ENCODE measurements at places on chromosomes 3 and 15.

- H3K4me1 ChIP-seq: no peaks in the 10 kb centered on the region
- no peaks in the 10 kb centered on the region for H3K36me3 ChIP-seq
- no peaks in the 10 kb centered on the region for H3K27me3 ChIP-seq
- H3K4me3 ChIP-seq: no peak overlapping the region
- DNase-seq: no peak
Observed at GRCh38 chr3:153096731-153097131, 65.3 kb upstream of the RAP2B start.

DNA sequence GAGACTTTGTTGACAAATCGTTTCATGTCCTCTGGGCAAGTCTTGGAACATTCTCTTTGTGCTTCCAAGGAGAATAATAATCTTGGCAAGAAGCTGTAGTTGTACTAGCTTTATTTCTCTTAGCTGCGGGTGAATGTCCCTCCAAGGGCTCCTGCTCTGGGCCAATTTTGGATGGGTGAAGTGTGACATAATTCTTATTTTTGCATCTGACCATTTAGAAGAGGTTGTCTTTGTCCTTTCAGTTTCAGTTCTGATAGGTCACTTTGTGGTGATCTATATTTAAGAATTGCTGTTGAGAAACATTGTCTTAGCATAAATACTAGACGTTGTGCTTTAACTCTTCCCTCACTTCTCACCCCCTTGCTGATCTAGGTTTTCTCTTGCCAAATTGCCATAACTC lies 164.8 kb upstream of the RORA start:
- peak; percentile 37 for DNase-seq
- no peak overlapping the region for H3K4me3 ChIP-seq
- H3K27me3 ChIP-seq: no peaks in the 10 kb centered on the region
- no peak overlapping the region for H3K27ac ChIP-seq
- no peaks in the 10 kb centered on the region for H3K36me3 ChIP-seq

GRCh38 chr15:65902373-65902772 lies 33.1 kb downstream of the RAB11A start:
- no peaks in the 10 kb centered on the region for H3K36me3 ChIP-seq
- no peaks in the 10 kb centered on the region for H3K4me1 ChIP-seq

GRCh38 chr3:13513051-13513912 lies 33.2 kb downstream of the HDAC11 start:
- no peaks in the 10 kb centered on the region for H3K36me3 ChIP-seq
- H3K4me3 ChIP-seq: no peak overlapping the region
- DNase-seq: peak; percentile 34
- H3K27me3 ChIP-seq: no peaks in the 10 kb centered on the region

- no peaks in the 10 kb centered on the region for H3K27me3 ChIP-seq
- no peaks in the 10 kb centered on the region for H3K4me1 ChIP-seq
Observed at GRCh38 chr3:187848401-187848800, 103.1 kb upstream of the BCL6 start.

GRCh38 chr15:73773428-73773827 lies 20.3 kb upstream of the INSYN1 start:
- DNase-seq: no peak
- H3K27ac ChIP-seq: no peak overlapping the region
- H3K4me3 ChIP-seq: no peak overlapping the region
- peaks cover 12% of the 10 kb centered on the region for H3K27me3 ChIP-seq

- H3K4me1 ChIP-seq: no peaks in the 10 kb centered on the region
- peak; percentile 2 for DNase-seq
- H3K27me3 ChIP-seq: no peaks in the 10 kb centered on the region
- no peak overlapping the region for H3K4me3 ChIP-seq
- H3K27ac ChIP-seq: peak overlapping the region; percentile 13
Observed at GRCh38 chr15:55334371-55334770, 15.3 kb downstream of the PIGB start.

GRCh38 chr15:47897525-47897924 lies 180.2 kb downstream of the SEMA6D start:
- no peaks in the 10 kb centered on the region for H3K4me1 ChIP-seq
- no peaks in the 10 kb centered on the region for H3K36me3 ChIP-seq
- no peak overlapping the region for H3K4me3 ChIP-seq
- no peak overlapping the region for H3K27ac ChIP-seq
- DNase-seq: no peak

DNA sequence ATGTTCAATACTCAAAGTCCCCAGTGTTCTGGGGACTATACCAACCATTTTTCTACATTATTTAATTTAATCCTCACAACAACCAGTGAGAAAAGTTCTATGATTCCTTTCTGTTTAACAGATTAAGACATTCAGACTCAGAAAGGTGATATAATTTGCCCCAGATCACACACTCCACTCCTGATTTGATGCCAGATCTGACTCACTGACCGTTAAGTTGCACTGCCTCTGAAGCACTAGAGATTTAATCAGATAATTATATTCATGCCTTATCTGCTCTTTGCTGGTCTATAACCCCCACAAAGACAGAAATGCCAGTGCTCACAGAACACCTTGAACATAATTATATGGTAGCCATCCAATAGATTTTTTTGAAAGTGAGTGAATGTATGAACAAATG lies 501.0 kb downstream of the IGSF11 start:
- peak; percentile 12 for DNase-seq
- H3K4me3 ChIP-seq: no peak overlapping the region
- H3K4me1 ChIP-seq: no peaks in the 10 kb centered on the region

DNA sequence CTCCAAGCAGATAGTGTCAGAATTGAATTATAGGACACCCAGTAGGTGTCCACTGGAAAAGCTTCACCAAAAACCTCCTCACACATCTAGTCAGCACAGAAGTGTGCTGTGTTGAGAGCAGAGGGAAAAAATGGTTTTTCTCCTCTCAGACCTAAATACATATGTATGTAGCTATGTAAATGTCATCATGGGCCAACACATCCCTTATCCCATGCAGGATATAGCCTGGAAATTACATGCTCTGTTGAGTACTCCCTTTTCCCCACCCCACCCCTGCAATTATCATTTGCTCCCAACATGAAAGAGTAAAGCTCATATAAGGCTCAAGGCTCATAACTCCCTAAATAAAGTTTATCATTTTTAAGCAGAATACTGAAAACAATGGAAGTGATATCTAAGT lies 35.7 kb downstream of the DLG1 start:
- no peaks in the 10 kb centered on the region for H3K36me3 ChIP-seq
- DNase-seq: no peak
- no peaks in the 10 kb centered on the region for H3K4me1 ChIP-seq
- H3K27me3 ChIP-seq: no peaks in the 10 kb centered on the region
- H3K27ac ChIP-seq: no peak overlapping the region
- H3K4me3 ChIP-seq: no peak overlapping the region

DNA sequence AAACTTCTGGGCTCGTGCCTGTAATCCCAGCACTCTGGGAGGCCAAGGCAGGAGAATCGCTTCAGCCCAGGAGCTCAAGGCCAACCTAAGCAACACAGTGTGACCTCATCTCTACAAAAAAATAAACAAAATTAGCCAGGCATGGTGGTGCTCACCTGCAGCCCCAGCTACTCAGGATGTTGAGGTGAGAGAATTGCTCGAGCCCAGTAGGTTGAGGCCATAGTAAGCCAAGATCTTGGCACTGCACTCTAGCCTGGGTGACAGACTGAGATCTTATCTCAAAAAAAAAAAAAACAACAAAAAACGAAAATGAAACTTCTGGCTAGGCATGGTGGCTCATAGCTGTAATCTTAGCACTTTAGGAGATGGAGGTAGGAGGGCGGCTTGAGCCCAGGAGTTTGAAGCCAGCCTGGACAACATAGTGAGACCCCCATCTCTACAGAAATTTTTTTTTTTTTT lies 53.7 kb downstream of the PIK3CB start:
- no peak overlapping the region for H3K27ac ChIP-seq
- H3K4me3 ChIP-seq: no peak overlapping the region
- peaks cover 4% of the 10 kb centered on the region for H3K4me1 ChIP-seq
- H3K27me3 ChIP-seq: no peaks in the 10 kb centered on the region

- H3K27ac ChIP-seq: no peak overlapping the region
- H3K27me3 ChIP-seq: no peaks in the 10 kb centered on the region
- H3K4me1 ChIP-seq: no peaks in the 10 kb centered on the region
- no peaks in the 10 kb centered on the region for H3K36me3 ChIP-seq
- no peak overlapping the region for H3K4me3 ChIP-seq
Observed at GRCh38 chr3:9606108-9606507, 43.2 kb upstream of the MTMR14 start.

DNA sequence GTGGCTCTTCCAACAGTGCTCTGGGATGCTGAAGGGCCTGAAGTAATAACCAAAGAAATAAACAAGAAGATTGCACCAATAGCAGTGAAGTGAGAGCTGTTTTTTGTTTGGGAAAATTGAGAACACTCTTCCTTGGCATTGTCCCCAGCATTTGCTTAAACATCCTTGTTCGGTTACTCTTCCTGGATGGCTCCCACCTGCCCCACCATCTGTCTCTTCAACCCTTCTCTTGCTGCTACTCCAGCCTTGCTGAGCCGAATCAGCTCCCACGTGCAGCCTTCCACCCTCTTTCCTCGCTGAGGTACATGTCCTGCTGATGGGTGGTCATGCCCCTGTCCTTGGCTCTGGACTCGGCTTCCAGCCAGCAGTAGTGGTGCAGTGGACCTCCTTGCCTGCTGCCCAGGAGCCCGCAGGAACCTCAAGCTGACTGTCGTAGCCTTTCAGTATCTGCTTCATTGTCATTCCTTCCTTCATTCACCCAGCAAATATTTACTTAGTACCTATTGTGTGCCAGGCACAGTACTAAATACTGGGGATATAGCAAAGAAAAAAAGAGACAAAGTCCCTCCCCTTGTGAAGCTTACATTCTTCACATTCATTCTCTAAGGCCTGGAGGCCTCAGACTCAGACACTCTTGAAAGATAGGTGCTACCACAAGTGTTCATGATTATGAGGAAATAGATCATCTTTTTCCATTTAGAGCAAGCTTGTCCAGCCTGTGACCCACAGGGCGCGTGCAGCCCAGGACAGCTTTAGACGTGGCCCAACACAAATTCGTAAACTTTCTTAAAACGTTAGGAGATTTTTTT lies 17.1 kb upstream of the VILL start:
- H3K36me3 ChIP-seq: peaks cover 16% of the 10 kb centered on the region
- no peaks in the 10 kb centered on the region for H3K27me3 ChIP-seq
- H3K4me3 ChIP-seq: no peak overlapping the region
- no peaks in the 10 kb centered on the region for H3K4me1 ChIP-seq
- no peak overlapping the region for H3K27ac ChIP-seq
- no peak for DNase-seq

DNA sequence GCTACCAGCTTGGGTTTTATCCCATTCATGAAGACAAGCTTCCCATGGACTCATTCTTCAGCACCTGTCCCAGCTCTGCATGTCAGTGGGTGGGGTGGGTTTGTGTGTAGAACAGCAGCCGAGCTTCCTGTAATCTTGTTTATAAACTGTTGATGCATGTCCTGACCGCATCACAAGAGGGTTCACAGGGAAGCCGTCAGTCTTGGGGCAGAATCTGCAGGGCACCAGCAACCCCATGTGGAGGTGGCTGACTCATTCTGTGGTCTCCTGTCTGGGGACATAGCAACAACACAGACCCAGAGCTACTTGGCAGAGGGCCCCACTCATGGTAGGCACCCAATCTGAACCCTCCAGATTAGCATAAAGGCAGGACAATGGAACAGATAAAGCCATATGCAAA lies 35.6 kb downstream of the DAPK2 start:
- H3K27ac ChIP-seq: no peak overlapping the region
- H3K4me1 ChIP-seq: peaks cover 10% of the 10 kb centered on the region

GRCh38 chr3:197027151-197027895 lies 2.3 kb downstream of the MELTF start:
- H3K36me3 ChIP-seq: no peaks in the 10 kb centered on the region
- peak; percentile 75 for DNase-seq
- no peak overlapping the region for H3K27ac ChIP-seq
- peaks cover 14% of the 10 kb centered on the region for H3K4me1 ChIP-seq
- H3K4me3 ChIP-seq: no peak overlapping the region
- H3K27me3 ChIP-seq: peaks cover 7% of the 10 kb centered on the region

DNA sequence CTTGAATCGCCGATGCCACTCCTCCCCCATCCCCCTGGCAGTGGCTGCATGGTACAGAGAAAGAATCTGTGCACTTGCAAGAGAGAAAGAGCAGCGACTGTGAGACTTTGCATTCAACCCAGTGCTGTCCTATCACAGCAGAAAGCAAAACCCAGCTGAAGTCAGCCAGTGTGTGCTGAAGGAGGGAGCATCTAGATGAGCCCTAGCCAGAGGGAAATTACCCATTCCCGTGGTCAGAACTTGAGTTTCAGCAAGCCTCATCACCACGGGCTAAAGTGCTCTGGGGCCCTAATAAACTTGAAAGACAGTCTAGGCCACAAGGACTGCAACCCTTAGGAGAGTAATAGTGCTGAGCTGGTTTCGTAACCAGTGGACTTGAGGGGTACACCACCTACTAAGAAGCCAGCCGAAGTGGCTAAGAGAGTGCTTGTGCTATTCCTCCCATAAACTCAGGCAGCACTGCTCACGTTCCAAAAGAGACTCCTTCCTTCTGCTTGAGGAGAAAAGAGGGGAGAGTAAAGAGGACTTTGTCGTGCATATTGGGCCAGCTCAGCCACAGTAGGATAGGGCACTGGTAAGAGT lies 15.2 kb upstream of the PIK3R4 start:
- no peaks in the 10 kb centered on the region for H3K27me3 ChIP-seq
- H3K4me3 ChIP-seq: no peak overlapping the region
- H3K27ac ChIP-seq: no peak overlapping the region
- no peaks in the 10 kb centered on the region for H3K4me1 ChIP-seq
- H3K36me3 ChIP-seq: no peaks in the 10 kb centered on the region
- DNase-seq: no peak

GRCh38 chr15:78071383-78071782 lies 6.1 kb downstream of the TBC1D2B start:
- no peak overlapping the region for H3K4me3 ChIP-seq
- H3K27me3 ChIP-seq: no peaks in the 10 kb centered on the region
- H3K36me3 ChIP-seq: no peaks in the 10 kb centered on the region
- no peak overlapping the region for H3K27ac ChIP-seq

GRCh38 chr3:13064159-13064868 lies 8.9 kb downstream of the IQSEC1 start:
- no peaks in the 10 kb centered on the region for H3K4me1 ChIP-seq
- no peak overlapping the region for H3K4me3 ChIP-seq
- no peak overlapping the region for H3K27ac ChIP-seq
